ENCODE measurements at places on chromosomes 4 and X. TPM values are rescaled to one million over a fixed set of nuclear protein-coding genes. Genes with fewer than 3 reads are reported as not detected.

CYLC1 gene
- not detected for total RNA-seq

DNA sequence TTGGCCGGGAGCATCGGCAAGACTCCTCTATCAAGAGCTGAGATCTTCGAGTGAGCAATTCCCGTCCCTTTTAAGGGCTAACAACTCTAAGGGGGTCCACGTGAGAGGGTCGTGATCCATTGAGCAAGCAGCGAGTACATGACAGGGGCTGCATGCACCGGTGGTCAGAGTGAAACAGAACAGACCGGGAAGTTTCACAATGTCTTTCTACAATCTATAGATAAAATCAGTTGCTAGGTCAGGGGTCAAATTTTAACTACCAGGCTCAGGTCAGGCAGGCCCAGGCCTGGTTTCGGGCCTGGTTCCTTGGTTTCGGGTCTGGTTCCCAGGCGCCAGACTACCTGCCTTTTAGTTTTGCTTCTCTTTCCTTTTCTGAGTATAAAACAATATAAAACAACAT is 160.1 kb downstream of the PTCHD1 start:
- no peak for DNase-seq

MAGEC2 gene
- 0.09 TPM for total RNA-seq

DNA sequence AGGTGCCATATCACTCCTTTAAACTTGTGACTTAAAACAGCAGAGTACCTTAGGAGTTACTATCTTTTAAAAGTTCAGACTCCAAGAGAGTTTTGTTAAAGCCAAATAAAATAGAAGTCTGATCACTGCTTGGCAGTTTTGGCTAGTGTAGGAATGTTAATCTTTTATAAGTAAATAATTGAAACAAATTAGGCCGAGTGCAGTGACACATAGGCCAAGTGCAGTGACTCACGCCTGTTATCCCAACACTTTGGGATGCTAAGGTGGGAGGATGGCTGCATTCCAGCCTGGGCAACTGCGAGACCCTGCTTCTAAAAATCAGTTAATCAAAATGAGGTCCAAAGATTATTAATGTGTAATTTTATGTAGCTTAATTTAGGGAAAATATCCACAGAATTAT is 37.2 kb downstream of the WDR44 start:
- no peak for DNase-seq

GRCh38 chr4:144557404-144557803 is 88.6 kb upstream of the HHIP start:
- peak; percentile 66 for DNase-seq

DNA sequence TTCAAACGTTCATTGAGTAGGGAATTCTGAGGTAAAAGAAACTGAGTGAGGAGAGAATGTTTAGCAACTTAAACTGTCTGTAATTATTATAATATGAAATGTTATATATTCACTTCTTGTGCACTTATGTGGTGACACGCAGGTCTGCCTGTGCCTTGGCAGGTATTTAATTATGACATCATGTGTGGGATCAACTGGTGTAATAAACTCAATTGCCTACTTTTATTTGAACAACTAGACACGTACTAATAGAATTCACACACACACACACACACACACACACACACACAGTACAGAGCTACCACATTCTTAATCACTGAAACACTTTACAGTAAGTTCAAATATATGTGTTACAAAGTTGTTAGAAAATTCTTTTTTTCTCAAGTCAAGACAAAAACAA is 20.7 kb upstream of the SLC25A31 start:
- DNase-seq: peak; percentile 12

DNA sequence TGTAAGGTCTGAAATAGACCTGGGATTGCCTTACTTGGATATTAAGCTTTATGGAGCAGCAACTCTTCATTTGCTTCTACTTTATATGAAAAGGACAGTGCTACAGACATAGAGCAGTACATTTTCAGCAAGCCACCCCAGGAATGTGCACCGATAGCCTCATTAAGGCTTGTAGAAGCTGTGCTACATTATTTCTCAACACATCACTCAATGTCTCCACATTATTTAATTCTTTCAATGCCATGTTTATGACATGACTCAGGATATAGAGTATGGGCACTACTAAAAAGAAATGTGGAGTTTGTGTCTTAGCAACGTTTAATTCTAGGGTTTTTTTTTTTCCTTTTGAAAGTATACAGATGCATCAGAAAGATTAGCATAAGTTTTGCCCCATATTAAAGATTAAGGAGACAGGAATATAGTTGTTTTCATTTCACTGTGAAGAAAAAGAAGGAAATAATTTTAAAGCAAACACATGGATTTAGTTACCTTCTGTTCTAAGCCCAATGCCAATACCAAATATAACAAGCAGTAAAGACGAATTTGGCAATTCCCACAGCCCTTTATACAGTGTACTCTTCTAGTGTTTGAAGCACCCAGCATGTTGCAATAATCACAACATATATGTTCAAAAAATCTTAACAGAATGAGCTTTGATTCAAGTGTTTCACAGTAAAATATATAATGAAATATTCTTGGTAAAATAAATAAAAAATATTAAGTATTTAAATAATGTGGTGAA is 2140.1 kb upstream of the AGA start:
- DNase-seq: no peak

GRCh38 chrX:48971249-48972219 is at the start of gene KCND1:
Gene KCND1, minus strand, starts transcription at chrX:48971844. Its CDS starts 1,573 bp downstream, at chrX:48970271.
- peak; percentile 56 for DNase-seq

SSX4B gene
- not detected for total RNA-seq

- no peak for DNase-seq
Observed at GRCh38 chr4:35734381-35735098, 509.8 kb downstream of the ARAP2 start.

KLHL15 gene
- total RNA-seq: 7.0 TPM

GRCh38 chrX:82961129-82961528 is 547.0 kb upstream of the POU3F4 start:
- DNase-seq: no peak

TBC1D1 gene
- total RNA-seq: 59.9 TPM

DNA sequence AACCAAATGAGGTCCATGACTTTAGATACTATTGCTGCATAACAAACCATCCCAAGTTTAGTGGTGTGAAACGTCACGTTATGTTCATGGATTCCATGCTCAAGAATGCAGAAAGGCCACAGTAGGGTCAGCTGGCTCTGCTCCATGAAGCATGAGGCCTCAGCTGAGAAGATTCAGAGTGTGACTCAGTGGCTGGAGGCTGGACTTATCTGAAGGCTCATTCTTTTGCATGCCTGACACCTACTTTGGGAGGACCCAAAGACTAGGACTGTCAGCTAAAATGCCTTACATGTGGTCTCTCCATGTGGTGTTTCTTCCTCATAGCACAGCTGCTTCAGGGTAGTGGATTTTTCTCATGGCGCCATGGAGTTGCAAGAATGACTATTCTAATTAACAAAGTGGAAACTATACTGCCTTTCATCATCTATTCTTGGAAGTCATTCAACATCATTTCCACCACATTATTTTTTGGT is 11.5 kb upstream of the CCDC149 start:
- peak; percentile 98 for DNase-seq

HMX1 gene
- not detected for total RNA-seq

DNA sequence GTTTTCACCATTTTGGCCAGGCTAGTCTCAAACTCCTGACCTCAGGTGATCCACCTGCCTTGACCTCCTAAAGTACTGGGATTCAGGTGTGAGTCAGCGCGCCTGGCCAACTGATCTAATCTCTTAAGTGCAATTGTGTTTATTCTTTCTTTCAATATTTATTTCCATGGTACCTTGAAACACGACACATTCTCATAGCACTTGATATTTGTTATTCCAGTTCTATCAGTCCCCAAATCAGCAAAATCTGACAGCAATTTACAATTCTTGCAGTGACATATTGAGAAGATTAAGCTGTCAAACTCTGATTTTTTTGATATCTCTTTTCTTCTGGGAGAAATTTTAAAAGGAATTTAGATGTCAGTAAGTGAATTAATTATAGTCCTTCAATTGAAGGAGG is 218.1 kb upstream of the FAT4 start:
- DNase-seq: no peak

GRCh38 chr4:96786306-96786705 is 946.4 kb downstream of the PDHA2 start:
- DNase-seq: no peak

GRCh38 chr4:115418635-115419396 is 305.4 kb upstream of the NDST4 start:
- DNase-seq: no peak

DNA sequence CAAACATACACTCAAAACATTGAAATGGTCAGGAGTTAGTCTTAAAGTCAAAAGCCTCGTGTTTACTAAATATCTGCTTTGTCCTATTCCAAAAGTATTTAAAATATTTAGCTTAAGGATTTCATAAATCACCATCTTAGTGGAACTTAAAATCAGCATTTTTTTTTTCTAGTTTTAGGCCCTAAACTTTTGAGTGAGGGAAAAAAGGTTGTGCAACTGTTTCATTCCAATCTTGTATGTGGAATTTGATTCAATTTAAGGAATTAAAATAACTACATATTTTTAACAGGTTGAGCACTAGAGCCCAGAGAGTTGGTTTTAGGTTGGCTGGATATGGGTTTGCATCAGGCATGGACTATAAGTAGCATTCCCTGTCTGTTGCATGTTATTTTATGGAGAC is 35.7 kb upstream of the ANK2 start:
- peak; percentile 14 for DNase-seq

DNA sequence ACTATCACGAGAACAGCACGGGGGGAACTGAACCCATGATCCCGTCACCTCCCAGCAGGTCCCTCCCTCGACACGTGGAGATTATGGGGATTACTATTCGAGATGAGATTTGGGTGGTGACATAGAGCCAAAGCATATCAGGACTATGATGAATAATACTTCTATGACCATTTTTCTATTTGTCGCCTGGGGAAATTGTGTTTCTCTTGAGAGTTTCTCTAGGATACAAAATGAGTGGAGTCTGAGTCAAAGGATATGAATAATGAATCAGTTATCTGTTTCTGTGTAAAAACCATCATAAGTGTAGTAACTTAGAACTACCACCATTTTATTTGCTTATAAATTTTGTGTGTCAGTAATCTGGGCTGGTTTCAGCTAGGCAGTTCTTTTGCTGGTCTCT is 533.0 kb upstream of the ARX start:
- DNase-seq: peak; percentile 15

GRCh38 chrX:150692831-150693724 is at the start of gene MTMR1:
Gene MTMR1, plus strand, starts transcription at chrX:150693396. Its CDS starts 135 bp downstream, at chrX:150693531.
- DNase-seq: no peak

CCDC120 gene
- 1.2 TPM for total RNA-seq

GRCh38 chr4:6727081-6727942 is 11.3 kb downstream of the BLOC1S4 start:
- DNase-seq: peak; percentile 46

DNA sequence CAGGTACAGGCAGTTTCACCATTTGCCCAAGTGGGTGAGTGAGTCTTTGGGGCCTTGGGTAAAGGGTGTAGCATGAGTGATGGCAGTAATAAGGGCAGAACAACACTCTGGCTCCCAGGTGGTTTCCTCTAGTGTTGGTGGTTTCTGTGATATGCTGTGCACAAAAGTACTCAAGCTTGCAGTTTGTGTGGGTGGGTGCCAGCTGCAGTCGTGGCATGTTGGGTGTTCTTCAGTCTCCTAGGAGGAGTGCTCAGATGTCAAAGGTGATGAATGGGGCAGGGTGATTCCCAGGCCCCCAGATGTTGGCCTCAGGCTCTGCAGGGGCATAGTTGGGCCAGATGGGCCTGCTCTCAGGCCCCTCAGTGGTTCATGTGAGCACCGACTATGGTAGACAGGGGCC is 166.1 kb upstream of the KLF8 start:
- DNase-seq: no peak

DNA sequence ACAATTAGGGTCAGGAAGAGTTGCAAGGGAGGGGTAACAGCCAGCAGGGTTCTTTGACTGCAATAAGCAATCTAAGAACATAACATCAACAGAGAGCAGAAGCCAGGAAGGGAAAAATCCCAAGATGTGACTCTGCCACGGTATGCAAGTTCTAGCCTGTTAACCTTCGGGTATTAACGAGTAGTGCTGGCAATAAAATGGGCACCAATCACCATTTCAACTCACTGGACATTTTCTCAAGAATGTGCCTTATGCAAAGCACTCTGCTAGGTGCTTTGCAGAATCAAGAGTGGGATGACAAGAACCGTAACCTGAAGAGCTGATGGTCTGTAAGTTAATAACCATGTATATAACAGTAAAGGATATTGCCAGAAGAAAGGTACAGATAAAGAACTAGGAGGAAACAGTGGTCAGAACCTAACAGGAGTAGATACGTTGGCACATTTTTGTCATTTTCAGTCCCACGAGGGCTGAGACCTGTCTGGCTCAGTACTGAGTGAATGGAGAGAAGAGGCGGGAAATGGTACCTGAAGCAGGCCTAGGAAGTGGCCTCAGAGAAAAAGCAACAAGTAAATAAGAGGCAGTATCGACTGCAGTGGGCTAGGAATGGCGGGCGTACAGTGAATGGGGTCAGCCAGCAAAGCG is 2.7 kb downstream of the ELOVL6 start:
- DNase-seq: peak; percentile 25

FAM241A gene
- total RNA-seq: 0.90 TPM

NUP62CL gene
- total RNA-seq: not detected

DNA sequence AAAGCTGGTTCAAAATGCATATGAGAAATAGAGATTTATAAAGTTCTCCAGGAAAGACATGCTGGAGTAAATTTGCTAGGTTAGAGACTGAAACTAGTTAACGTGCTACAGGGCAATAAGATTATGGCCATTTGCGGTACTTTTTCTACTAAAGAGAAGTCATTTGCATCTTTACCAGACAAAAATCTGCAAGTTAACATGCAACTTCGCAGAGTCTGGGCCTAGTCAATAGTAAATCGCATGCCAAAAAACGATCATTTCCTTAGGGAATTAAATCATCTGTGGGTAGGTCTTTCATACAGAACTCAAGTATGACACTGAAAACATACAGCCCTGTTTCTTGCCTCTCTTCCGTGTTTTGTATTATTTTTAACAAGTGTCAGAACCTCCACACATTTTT is 32.8 kb upstream of the REST start:
- DNase-seq: peak; percentile 24

UCHL1 gene
- 2,143 TPM for total RNA-seq

TSPAN7 gene
- total RNA-seq: 0.82 TPM

DNA sequence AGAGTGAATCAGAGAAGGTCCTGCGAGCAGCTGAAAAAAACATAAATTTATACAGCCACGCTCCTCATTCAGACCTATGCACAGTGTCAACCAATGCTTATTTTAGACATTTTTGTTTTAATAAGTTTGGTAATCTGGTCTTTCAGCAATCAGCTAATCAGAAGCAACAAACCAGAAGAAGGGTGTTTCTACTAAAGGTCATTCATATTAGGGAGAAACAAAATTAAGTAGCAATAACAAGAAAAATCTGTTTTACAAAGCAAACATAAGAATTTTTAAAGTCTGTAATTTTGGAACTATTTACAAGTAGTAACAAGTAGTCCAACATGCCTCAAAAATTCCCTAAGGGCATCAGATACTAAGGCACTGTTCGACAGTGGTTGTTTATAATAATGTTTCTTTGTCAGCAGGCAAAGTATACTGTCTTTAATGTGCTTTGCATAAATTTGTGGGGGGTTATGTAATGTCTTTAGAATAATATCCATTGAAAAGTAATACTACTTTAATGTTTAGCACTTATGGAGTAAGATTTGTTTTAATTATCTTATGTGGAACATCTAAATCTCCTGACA is 82.8 kb downstream of the PHOX2B start:
- no peak for DNase-seq

PLK4 gene
- total RNA-seq: 21.4 TPM

- DNase-seq: no peak
Observed at GRCh38 chrX:84666086-84666485, 163.8 kb upstream of the HDX start.

ATP1B4 gene
- total RNA-seq: not detected

BLTP1 gene
- total RNA-seq: 132 TPM

Data from fibroblast of the aortic adventitia (primary cell).